Stimulated activated CD8-positive, alpha-beta memory T cell treated with anti-CD3 and anti-CD28 coated beads, Interleukin-4, amount 100 ng/mL, for 4 hours (primary cell): ENCODE measurements at places on chromosomes 2 and 18.

GRCh38 chr2:97664636-97664970, 759 bp upstream of the ACTR1B start:
- no peak for DNase-seq

DNA sequence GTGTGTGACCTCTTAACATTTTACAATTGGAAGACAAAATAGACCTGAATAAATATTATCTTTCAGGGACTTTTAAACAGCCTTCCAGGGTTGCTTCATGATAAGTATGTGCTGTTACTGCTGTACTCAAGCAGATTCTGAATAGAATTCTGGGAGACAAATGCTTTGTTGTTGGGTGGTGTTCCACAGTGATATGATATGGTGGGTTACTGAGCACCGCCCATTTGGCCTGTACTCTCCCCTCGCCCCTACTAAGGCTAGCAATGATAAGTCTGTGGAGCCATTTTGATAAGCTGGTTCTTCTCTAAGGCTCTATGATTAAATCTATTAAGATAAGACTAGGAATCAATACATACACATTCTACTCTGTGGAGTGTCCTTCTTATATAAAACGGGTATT, 89.8 kb upstream of the ITGA4 start:
- no peak for DNase-seq

GRCh38 chr2:7333960-7334493, 416.8 kb downstream of the RNF144A start:
- DNase-seq: no peak

DNA sequence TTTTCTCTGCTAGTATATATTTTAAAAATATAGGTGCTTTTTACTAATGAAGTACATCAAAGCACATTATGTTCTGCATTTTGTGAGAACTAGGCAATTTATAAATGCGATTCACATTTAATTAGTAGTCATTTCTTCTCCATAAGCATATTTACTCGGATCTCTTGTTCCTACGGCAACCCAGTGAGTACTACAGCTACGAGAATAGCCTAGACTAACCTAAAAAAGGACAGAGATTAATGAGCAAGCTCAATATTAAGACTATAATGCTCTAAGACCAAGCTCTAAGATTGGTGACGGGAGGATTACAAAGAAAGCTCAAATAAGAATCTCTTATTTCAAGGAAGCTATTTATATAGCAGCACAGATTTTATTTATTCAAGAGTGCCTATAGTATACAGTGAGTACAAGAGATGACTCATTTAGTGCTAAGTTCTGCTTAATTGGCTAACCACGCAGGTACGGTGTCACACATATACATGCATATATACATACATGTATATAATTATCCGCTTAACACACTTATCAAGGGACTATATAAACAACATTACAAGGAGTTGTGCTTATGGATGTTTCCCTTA, 364.7 kb downstream of the GPD2 start:
- DNase-seq: no peak

DNA sequence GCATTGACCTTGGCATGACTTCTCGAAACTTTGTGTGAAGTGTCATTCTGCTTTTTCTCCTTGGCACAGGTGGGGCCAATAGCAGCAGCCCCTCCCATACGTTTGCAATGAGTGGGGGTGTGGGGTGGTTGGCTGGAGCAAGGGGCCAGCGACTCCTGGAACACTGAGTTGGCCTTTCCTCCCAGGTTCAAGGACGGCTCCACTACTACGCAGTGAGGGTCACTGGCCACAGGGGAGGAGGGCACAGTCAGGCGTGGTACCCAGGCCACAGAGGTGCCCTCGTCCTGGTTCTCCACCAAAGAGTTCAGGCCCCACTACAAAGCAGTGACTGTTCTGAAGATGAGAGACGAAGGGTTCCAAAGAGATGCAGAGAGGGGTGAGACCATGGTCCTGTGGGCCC, 70.6 kb upstream of the OTOS start:
- no peak for DNase-seq

- DNase-seq: no peak
Measured at GRCh38 chr18:22346953-22347605, 70.6 kb downstream of the CTAGE1 start.

DNA sequence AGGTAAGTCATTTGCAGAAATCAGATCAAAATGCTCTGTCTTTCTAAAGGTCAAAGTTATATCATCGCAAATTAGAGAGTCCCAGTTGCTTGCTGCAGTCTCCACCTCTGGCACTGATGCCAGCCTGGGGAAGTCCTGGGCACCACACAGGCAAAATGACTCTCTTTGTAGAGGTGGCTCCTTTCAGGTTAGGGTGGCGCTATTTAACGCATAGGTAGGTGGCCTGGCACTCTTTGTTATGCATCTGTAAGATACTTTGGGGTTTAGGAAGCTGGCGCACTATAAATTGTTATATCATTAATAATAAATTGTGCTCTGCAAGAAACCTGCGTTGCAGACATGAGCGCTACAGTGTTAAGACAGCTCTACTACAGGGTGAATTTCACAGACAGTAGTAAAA, 268.5 kb downstream of the ICOS start:
- DNase-seq: no peak

DNA sequence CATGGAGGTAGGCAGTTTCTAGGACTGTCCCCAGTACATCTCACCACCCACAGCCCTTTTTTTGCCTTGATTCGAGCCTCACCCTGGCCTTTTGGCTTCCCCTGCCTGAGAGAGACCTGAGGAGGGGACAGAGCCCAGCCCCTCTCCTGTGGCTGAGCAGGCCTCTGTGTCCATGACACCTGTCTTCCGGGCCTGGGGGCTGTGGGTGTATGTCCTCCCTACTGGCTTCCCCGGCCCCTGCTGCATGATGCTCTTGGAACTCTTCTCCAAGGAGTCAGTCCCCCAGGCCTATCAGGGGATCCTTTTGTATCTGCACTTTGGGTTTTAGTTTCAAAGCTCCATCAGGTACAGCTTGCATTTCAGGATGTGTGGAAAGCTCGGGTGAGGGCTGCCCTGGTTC, 80.4 kb downstream of the STPG4 start:
- DNase-seq: no peak

GRCh38 chr18:35716169-35716831, 134.8 kb downstream of the GALNT1 start:
- no peak for DNase-seq

- no peak for DNase-seq
Measured at GRCh38 chr18:64253222-64253621, 104.3 kb upstream of the LINC00305 start.

DNA sequence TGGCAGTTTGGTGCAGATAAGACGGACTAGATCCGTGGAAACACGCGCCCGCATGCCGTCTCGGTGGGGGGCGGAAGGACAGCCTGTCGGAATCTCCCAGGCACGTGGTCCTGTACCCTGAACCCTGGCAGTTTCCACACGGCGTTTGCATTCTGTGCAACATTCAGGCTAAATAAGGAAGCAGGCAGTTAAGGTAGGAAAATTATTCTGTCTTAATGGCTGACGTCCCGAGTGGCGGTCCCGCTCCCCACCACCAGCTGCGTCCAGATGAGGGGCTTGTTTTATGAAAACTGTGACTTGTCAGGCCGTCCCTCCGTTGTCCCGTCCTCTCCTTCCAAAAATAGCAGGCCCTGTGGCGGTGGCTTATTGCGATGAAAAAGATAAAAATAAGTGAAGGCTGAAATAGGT, 120.2 kb downstream of the NFATC1 start:
- no peak for DNase-seq

DNA sequence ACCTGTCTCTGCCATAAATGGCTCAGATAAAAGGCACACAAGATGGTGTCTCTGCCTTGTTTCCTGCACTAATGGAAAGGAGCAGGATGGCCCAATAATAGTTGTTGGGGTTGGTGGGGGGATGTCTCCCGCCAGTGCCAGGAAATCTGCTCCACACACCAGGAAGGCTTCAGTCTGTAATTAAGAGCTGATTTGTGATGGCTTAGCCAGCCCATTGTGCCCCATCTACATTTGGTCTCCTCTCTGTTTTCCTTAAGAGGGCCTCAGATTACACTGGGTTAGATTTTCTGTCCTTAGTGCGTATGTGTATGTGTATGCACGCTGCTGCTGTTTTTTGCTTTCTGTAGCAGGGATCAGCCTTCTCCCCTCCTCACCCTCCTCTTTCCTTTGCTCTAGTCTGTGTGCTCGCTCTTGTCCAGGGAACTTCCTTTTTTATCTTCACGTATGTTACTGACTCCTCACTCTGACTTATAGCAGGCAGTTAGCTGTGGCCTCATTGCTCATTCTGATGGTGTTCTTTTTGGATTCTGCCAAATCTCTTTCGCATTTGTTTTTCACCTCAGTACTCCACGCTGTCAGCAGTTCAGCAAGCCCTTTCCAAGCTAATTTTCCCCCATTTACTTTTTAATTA, 33.4 kb upstream of the MGAT5 start:
- no peak for DNase-seq

- DNase-seq: no peak
Measured at GRCh38 chr18:63146828-63147409, 172.7 kb downstream of the BCL2 start.

DNA sequence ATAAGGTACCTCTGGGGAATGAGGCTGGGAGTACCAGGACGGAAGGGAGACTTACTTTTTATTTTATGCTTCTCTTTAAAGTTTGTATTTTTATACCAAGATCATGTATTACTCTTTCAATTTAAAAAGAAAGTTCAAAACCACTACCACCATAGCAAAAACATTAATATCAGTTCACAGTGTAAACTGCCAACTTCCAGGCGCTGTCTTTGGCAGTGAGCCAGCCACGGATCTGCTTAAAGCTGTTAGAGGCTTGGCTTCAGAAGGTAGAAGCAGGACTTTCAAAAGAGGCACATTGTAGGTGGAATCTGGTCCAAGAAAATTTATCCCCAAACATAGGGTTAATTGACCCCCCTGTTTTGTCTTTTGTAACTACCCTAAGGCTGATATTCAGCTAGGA, 74.8 kb downstream of the B3GNT2 start:
- DNase-seq: no peak

DNA sequence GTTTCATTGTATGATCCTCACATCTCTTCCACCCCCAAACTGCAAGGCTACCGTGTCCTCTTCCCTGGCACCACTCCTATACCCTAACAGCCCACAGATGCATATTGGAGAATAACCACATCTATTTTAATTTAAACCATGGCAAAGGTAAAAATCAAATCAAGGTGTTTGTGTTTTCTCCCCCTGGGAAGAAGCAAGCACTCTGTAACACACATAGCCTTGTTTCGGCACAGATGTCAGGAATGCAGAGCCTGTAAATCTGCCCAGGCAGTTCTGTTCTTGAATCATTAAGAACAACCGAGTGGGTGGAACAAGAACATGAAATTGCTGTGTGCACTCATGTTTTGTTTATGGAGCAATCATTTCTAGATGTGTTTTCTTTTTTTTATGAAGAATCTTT, 6.8 kb upstream of the COX7A2L start:
- no peak for DNase-seq

- DNase-seq: no peak
Measured at GRCh38 chr2:105238664-105239240, 2.8 kb upstream of the GPR45 start.

- DNase-seq: no peak
Measured at GRCh38 chr2:20593072-20594034, 57.5 kb downstream of the HS1BP3 start.

GRCh38 chr2:7835693-7836680, 845.9 kb upstream of the ID2 start:
- no peak for DNase-seq

DNA sequence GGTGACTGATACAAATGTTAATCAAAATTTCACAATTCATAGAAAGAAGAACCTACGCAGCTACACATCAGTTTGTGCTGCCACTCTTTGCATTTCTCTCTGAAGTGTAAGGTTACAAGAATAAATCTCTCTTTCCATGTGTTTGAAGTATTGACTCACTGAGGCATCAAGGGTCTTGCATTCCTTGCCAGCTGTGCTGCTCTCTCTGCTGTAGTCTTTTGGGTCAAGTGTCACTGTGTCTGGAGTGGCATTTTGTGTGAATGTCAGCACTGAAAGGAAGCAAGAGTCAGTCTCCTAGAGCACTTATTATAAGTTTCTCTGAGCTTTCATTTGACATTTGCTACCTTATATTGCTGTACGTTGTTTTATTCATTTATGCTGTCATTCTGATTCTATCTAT, 1696.1 kb upstream of the LRRTM1 start:
- DNase-seq: no peak

GRCh38 chr2:182761903-182762302, 45.8 kb downstream of the DNAJC10 start:
- DNase-seq: no peak

DNA sequence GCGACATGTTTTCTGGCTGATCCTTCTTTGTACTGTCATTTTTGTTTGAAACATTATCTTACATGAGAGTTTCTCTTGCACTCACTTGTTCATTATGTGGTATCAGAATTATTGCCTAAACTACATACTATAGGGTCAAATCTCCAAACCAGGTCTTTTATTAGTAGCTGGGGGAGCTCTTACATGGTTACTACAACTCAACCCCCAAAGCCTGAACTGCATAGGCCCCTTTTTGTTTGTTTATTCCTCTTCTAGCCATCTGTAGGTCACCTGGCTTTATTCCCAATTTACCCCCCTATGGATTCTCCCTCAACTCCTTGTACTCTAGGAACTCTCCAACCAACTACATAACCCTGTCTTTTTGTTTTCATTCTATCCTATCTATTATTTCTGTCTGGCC, 46.7 kb downstream of the PUM2 start:
- no peak for DNase-seq

DNA sequence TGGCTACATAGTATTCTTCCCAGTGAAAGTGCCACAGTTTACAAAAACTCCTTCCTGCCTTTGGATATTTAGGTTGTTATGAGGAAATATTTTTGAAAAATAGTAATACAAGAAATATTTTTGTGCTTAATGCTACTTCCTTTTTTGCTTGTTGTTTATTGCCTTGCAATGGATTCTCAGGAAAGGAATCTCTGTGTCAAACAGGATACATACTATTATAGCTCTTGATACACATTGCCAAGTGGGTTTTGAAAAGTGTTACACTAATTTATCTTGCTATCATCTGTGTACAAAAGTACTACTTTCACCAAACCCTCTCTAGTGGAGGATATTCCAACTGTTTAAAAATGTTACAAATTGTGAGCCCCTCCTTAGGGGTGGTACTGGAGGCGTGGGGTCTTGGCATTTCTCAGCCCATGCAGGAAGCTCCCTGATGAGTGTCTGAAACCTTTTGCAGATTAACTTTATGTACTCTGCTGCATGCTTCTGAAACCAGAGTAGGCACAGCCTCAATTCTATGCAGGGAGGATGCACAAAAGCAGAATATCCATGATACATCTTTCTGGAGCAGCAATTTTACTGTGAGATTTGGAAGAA, 54.5 kb downstream of the EVA1A start:
- DNase-seq: no peak

DNA sequence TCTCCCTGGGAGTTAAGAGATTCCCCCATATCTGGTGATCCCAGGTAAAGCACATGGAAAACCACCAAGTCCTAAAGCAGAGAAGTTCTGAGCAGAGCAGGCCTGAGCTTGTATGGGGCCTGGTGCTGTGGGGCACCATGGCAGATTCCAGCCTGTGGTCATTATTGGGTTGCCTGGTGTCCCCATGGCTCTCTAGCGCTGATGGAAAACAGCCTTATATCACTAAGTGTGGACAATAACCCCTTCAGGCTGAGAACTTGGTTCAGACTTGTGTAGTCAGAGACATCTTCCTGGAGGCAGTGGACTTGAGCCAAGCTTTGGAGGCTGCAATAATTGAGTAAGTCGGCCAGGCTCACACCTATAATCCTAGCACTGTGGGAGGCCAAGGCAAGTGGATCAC, 96.8 kb downstream of the MCFD2 start:
- no peak for DNase-seq

- DNase-seq: no peak
Measured at GRCh38 chr2:111647359-111647758, 236.6 kb downstream of the ANAPC1 start.

- no peak for DNase-seq
Measured at GRCh38 chr2:121031568-121032340, 253.2 kb downstream of the TFCP2L1 start.
